ENCODE measurements at places on chromosomes 7 and 10.
A peak's percentile ranks its signal among the peaks of the same experiment; 100 is the strongest.

DNA sequence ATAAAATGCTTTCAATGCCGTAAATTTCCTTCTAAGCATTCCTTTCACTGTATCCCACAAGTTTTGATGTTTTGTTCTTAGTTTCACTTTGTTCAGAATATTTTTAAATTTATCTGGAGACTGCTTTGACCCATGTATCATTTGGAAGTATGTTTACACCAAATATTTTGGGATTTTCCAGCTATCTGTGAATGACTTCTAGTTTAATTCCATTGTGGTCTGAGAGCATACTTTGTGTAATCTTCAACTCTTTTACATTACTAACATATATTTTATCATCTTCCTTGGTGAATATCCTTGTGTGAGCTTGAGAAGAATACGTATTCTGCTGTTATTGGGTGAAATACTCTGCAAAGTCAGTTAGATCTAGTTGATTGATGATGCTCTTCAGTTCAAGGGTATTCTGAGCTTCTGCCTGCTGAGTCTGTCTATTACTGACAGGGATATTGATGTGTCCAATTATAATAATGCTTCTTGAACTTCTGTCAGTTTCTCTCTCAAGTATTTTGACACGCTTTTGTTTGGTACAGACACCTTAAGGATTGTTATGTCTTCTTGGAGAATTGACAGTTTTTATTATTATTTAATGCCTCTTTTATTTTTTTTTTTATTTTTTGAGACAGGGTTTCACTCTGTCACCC, 31.6 kb downstream of the MKLN1 start:
- DNase-seq, result peak; percentile 29

DNA sequence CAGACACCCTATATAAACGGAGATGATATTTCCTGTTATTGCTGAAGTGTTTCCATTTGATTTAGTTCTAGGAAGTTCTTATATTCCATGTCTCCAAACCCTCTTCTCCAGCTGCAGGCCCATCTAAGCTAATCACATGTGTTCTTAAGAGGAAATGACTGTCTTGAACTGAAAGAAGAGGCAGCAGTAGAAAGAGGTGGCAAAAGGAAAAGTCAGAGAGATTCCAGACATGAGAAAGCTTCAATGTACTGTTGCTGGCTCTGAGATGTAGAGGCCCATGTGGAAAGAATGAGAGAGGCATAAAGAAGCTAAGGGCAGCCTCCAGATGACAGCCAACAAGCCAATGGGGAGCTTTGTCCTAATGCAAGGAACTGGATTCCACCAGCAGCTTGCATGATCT, 287.2 kb downstream of the GFRA1 start:
- peak; percentile 18 for DNase-seq

- no peak for DNase-seq
Observed at GRCh38 chr7:148787571-148788295, 89.0 kb downstream of the CUL1 start.

DNA sequence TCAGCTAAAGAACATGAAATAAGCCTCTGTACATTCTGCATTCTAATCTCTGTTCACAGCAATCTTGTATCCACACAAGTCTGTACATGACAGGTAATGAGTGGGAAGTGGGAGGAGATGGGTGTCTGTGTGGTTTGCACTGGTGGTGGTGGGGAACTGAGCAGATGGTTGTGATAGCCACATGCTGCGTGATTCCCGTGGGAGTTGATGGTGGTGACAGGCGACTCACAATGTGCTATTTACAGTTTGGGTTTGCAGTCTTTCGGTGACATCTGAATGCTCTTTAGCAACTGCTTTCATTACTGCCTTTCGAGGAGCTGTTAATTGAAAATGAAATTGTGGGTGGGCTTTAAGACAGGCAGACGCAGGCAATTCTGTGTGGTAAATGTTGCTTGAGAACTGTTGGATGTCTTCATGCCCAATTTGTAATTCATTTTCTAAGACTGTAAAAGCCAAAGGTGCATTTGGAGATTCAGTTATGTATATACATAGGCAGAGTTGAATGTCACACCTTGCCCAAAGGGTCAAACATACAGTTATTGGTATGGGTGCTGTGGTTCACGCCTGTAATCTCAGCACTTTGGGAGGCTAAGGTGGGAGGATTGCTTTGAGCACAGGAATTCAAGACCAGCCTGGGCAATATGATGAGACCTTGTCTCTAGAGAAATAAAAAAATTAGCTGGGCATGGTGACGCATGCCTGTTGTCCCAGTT, 308.2 kb downstream of the AUTS2 start:
- DNase-seq, result no peak

DNA sequence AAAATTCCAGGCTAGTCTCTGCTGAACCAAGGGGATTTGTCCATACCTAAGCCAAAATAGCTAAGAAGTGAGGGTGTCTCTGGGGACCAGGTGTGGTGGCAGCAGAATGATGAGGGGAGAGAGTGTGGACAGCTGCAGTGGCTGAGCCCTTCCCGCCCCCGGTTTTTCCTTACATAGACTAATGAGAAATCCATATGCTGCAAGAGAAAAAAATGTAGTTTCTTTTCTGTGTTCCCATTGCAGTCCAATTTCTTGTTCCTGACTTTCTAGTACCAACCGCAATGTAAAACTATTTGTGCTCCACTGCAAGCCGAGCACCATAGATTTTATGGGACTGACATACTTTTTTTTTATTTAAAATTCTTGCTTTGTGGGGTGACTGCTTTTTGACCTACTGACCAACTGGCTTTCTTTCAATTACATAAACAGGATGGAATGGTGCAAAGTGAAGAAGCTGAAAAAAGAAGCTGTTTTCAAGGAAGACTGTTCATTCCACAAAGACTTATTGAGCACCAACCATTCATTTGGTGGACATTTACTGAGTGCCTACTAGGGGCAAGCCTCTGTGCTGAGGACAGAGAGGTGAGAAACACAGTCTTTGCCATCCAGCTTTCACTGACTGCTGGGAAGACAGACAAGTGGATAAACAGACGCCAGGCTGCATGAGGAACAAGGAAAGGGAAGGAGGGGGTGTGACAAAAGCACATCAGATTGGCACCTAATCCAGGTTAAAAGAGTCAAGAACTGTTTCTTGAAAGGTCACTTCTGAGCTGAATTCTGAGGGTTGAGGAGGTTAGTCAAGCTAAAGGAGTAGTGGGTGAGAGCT, 9.8 kb downstream of the CEP41 start:
- DNase-seq, result peak; percentile 91

DNA sequence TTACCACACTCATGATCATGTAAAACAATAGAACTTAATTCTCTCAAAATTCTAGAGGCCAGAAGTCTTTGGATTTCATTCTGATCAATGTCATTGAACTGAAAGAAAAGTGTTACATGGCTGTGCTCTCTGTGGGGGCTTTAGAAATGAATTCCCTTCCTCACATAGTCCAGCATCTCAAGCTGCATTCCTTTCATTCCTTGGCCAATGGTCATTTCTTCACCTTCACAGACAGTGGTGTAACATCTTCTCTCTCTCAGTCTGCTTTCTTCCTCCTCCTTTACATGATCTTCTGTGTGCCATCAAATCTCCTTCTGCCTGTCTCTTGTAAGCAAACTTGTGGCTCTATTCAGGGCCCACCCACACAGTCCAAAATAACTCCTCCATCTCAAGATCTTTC, 735.3 kb downstream of the SUGCT start:
- DNase-seq, result no peak

GRCh38 chr7:36048141-36048901, 104.7 kb upstream of the EEPD1 start:
- DNase-seq, result peak; percentile 74

GRCh38 chr7:157010588-157011332, at the start of gene MNX1:
Gene MNX1 (minus strand): TSS chr7:157010663. CDS start chr7:157010350, 313 bp downstream.
- no peak for DNase-seq

DNA sequence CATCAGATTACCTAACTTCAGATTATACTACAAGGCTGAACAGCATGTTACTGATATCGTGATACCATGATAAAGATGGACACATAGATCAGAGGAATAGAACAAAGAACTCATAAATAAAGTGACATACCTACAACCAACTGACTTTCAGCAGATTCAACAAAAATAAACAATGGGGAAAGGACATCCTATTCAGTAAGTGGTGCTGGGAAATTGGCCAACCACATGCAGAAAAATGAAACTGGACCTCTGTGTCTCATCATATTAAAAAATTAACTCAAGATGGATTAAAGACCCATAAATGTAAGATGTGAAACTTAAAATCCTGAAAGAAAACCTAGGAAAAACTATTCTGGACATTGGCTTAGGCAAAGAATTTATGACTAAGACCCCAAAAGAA, 158.6 kb downstream of the ZEB1 start:
- no peak for DNase-seq

DNA sequence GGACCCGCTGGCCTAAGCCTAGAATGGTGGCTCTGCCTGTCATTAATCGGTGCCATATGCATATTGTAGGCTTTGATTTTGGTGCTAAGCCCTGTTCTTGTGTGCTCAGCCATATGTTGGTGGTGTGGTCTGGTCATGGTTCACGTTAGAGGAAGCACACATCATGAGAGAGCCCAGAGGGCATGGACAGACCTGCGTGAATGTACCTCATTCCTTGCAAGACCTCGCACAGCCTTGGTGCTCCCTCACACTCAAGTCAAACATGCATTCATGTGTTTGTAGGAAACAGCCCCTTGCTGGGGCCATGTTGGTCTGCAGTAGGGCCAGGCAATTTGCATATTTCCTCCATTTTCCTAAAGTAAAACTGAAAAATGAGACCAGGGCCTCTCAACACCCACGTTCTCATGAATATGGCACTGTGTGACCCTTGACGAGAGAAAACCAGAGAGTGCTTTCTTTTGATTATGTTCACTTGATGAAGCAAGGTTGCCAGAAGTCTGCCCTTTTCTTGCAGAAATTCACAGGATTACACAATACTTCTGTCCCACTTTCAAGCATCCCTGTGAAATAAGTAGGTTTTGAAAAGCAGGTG, 268.7 kb downstream of the CELF2 start:
- DNase-seq, result no peak
